Airway epithelial cell (primary cell): ENCODE measurements at places on chromosomes 5 and 9. TPM values are rescaled to one million over a fixed set of nuclear protein-coding genes. Genes with fewer than 3 reads are reported as not detected.

The HTR4 gene
- not detected in 2 replicates for total RNA-seq

The PCDHB11 gene
- 0.09 TPM in 1 of 2 replicates, not detected in the other for total RNA-seq

The SLC2A6 gene
- total RNA-seq: 15.5 and 19.6 TPM in 2 replicates

The NIPAL4 gene
- total RNA-seq: 14.9 and 22.1 TPM in 2 replicates

The NTRK2 gene
- under 0.01 TPM in 1 of 2 replicates, not detected in the other for total RNA-seq
